ENCODE measurements at places on chromosomes 12 and 14.

DNA sequence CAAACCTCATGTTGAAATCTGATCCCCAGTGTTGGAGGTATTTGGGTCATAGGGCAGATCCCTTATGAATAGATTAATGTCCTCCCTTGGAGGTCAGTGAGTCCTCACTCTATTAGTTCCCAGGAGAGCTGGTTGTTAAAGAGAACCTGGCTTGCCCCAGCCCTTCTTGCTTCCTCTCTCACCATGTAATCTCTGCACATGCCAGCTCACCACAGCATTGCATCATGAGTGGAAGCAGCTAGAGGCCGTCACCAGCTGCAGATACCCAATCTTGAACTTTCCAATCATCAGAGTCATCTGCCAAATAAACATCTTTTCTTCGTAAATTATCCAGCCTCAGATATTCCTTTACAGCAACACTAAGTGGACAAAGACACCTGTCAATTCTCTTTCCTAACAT, 161.8 kb upstream of the IGF1 start:
- DNase-seq, result no peak

GRCh38 chr12:40837891-40838429, 145.7 kb downstream of the CNTN1 start:
- DNase-seq, result no peak

DNA sequence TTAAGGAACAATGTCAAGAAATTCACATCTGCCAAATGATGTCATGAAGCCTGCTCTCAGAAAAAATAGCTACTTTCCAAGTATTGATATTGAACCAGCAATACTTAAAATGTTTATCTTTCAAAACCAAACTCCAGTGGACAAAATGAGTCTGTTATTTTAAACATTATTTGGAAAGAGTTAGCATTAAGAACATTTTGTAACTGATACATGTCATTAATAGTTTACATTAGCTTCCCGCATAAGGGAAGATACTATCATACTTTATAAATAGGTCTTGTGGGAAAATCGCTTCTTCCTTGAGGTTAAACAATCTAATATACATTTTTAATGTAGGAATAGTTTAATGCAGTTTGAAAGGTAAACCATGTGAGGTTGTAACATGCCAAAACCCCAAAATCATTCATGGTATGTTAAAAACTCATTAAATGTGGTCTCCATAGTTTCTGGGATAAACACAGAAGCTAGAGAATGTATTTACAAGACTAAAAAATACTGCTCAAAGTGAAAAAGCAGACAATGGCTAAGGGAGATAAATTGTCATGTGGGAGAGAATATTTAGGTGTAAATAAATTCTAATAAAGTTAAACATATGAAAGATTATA, 73.4 kb upstream of the ATP2B1 start:
- DNase-seq, result no peak

- no peak for DNase-seq
These were observed 24.6 kb downstream of the DAD1 start for GRCh38 chr14:22564463-22564862.

GRCh38 chr14:35403114-35403602, 1.4 kb downstream of the NFKBIA start:
- DNase-seq, result no peak

GRCh38 chr12:109702111-109702841, 11.3 kb upstream of the FAM222A start:
- no peak for DNase-seq

DNA sequence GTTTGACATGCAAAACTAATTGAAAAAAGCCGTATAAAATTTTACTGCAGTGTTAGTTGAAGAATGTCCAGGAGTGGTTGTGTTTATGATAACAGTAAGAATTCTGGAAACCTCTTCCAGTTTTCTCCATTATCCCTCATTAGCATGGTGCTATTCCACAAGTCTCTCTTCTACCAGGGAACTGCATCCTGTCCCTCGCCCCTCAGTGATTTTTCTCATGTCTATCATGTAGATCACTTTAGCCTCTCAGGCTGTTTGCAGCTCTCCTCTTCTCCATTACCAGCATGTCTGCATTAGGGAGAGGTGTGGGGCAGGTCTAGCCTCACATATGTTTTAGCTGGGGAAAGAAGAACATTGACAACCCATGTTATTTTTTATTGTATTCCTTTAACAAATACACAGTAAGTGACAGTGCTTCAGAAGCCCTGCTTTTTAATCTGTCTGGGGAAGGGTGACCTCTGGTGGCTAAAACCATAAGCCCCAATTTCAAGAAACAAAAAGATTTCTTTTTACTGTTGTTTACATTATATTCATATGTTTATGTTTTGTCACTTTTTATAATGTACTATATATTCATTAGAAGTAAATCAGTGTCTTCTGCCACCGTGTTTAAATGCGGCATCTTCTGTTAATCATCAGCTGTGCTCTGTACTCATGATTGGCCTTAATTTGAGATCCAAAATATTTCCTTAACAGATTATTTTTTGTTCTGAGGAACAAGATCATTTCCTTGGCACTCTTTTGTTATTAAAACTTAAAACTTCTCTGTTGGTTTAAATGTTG, 70.7 kb downstream of the RASSF8 start:
- peak; percentile 26 for DNase-seq

DNA sequence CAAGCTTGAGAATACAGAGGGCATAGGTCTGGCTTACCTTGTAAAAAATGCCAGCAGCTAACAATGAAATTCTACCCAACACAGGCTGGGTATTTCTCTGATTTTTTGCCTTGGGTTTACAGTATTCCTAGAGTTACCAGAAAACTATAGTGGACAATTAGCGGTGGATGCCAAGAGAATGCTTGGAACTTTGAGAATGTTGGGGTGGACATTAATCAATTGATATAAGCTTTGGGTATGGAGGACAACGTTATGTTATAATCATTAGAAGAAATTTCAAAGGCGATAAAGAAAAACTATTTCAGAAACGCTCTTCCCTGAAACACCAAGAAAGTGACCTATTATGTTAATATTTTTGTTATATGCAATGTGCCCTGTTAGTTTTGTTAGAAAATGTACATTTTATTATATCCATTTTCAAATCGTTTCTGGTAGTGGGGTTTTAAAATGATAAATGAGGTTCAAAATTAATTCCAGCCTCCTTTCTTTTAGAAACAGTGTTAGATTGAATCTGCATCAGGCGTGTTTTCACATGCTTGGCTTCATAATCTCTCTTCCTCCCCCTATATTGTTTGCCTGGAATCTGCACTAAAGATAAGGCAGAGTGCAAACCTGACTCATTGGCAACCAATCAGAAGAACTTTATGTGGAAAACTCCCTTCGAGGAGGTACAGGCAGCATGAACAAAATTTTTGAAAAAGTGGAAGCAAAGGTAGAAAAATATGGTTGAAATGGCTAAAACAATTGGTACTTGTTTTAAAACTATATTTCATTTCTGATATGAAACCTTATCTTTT, 1.4 kb upstream of the PTPRQ start:
- DNase-seq, result no peak

GRCh38 chr12:86456241-86456640, 200.1 kb upstream of the MGAT4C start:
- DNase-seq, result no peak

DNA sequence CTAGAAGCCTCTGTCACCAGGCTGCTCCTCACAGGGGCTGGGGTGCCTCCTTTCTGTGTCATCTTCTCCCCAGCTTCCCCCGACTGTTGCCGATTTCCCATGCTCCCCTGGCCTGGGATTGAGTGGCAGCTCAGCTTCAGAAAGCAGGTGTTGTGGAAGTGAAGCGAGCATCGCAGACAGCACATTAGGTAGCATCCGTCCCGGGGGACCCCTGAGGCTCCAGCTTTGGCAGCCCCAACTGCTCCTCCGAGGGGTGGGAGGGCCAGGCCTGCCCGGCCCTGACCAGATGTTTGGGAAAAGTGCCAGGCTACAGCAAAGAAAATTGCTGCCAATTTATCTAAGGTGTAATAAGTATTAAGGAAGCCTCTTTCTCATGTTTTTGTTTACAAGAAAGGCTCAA, 1045.6 kb downstream of the BCL11B start:
- no peak for DNase-seq

DNA sequence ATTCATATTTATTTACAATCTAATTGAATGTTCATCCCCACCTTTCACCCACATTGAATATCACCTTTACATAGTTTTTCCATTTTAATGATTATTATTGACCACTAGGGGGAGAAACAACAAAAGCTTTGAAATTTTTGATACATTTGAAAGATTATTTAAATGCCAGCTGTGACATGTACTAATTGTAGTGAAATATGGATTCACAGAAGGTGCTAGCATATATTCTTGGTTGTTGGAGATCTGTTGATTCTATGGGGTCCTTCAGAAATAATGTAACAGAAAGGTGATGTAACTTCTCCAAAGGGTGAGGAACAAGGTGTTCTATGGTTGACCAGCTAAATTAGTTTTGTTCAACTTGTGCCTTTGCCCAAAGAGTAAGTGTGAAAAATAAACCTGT, 22.4 kb upstream of the GPR33 start:
- DNase-seq, result no peak

DNA sequence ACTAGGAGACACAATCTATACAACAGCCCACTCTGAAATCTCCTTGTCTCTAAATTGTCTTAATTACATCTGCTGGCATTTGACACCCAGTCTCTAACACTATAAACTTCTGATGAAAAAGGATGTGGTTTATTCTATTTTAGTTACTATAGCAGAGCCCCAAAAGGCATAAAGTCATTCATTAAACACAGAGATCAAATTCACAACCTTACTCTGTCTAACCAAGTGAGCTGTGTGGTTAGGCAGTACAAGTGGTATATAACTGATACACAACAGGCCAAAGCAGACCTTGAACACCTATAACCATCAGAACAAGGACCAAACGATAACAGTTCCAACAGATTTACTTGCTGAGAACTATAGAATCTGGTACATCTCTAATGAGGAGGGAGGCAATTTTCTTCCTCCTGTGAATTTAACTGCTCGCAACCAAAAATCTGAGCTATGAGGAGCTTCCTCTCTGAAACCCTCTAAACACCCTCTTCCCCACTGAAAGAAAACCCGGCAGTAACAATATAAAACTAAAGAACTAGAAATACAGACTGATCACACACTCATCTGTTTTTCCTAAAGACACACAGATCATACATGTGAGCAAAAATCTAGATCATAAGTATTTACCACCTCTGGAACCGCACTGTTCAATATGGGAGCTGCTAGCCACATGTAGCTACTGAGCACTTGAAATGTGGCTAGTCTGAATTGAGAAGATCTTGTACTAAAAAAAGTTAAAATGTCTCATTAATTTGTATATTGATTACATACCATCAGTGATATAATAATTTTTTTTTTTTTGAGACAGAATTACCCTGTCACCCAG, 17.7 kb downstream of the SPPL3 start:
- no peak for DNase-seq

All from nephron progenitor cell (in vitro differentiated cells).